ENCODE measurements at places on chromosomes 5 and 9.

DNA sequence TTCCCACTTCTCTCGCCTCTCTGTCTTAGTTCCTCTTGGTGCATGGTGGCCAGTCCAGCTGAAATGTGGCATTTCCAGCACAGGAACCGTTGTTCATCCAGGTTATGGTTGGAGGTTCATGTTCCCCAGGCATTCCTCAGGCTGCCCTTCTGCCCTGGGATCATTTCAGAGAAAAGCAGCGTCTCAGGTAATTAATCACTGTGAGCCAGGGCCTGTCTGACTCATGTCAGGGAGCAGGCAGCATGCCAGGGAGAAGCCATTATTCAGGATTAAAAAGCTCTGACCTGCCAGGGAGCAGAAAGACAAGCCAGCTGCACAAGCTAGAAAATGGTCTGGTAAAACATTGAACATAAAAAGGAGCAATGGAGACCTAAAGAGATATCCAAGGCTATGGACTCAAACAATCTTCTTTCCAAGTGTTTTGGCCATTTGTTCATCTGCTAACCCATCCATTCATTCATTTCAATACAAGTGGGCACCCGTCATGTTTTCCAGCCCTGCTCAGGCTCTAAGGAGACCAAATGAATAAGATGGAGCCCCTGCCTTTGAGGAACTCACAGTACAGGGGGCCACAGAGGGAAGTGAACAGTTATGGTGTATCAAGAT is 241.4 kb downstream of the DRD1 start:
- DNase-seq: peak; percentile 49

- no peak for DNase-seq
Observed at GRCh38 chr5:25255128-25255527, 610.4 kb upstream of the CDH10 start.

DNA sequence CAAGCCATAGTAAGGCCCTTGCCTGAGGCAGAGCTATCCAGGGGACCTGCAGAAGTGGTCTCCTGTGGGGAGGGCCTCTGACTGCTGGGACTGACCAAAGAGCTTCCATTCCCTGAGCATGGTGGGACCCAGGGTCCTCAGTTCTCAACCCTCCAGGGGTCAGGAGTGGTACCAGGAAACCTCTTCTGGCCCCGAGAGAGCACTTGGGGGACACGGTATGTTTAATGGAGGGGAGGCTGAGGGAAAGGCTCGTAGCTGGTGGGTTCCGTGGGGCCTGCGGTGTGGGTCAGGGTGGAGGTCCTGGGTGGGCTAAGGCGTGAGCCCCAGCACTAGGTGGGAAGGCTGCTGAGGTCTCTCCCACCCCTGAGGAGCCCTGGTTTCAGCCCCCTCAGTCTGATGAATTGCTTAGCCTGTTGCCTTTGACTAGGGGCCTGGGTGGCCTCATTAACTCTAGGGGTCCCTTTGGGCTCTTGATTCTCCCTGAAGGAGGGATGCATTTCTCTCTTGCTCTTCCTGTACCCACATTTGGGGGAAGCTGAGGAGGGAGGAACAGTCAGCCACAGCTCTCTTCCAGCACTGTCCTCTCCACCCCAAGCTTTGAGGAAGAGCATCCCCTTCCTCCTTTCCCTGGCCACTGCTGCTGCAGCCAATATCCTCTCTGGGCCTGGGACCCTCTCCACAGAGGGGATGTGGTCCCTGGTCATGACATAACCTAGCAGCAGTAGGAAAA is 34.0 kb downstream of the CSF1R start:
- DNase-seq: no peak

GRCh38 chr5:72499730-72500129 is 7.5 kb downstream of the ZNF366 start:
- no peak for DNase-seq

DNA sequence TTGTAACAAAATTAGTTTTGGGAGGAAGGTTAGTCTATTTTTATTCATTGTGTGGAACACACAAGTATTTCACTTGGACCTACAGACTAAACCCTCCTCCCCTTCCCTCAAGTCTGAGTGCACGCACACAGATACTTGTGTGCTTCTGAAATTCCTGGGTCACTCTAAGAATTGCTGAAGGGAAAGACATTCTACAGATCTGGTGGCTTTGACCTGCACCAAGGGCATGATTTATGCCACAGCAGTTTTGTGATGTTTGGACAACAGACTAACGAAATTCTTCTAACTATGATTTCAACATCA is 150.5 kb downstream of the ARL15 start:
- DNase-seq: no peak

GRCh38 chr9:75168270-75169178 is 80.2 kb downstream of the OSTF1 start:
- DNase-seq: no peak

GRCh38 chr5:88818296-88818695 is 64.7 kb downstream of the MEF2C start:
- DNase-seq: no peak

- DNase-seq: peak; percentile 25
Observed at GRCh38 chr5:9782826-9783560, 152.8 kb upstream of the TAS2R1 start.

DNA sequence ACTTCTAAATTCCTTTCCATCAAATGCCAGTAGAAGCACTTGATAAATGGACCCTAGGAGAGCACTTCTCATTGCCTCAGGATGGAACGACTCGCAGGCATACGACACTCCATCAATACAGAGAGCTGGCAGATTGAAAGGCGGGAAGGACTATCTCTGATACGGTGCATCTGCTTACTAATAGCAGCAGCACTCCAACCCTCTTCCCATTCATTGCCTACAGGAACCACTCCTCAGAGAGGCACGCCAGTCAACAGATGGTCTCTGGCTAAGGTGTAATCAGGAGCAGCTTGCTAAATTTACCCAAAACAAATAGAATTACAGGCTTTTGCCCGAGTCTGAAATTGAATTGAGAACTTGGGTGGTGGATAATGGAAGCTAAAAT is 168.1 kb downstream of the EFNA5 start:
- DNase-seq: no peak

DNA sequence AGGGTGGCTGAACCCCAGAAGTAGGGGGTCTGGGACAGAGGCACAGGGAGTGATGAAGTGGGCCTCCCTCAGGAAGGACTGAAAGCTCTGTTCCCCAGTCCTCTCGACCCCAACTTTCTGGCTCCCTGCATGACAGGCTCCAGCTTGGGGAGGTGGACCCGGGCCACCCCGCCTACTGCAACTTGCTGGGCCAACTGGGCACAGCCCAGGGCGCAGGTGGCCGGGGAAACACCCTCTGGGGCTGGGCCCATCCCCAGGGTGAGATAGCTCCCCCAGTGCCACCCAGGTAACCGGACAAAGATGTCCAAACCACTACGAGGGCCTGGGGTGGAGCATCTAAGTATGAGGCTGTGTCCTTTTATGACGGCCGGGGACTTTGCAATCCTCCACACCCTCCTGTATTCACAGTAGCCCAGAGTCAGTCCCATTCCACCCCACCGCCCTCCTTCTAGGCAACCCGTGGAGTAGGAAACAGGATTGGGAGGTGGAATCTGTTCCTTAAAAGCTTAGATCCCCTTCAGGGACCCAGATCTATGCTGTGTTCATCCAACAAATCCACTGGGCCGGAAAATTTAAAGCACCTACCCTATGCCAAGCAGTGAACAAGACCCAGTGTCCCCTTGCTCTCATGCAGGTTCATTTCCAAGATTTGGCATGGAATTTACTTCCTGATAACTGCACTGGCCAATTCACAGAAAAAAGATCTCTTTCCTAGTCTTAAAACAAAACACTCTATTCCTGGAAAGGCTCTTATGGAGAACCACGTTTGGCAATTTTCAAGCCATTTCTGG is 19.9 kb downstream of the DNM1 start:
- DNase-seq: no peak

- no peak for DNase-seq
Observed at GRCh38 chr5:66904189-66904588, 292.4 kb downstream of the CD180 start.

- no peak for DNase-seq
Observed at GRCh38 chr5:127305493-127305892, 14.9 kb downstream of the MEGF10 start.

GRCh38 chr5:75373862-75374261 is 36.8 kb downstream of the HMGCR start:
- no peak for DNase-seq

GRCh38 chr5:142053426-142054151 is 40.8 kb upstream of the GNPDA1 start:
- DNase-seq: peak; percentile 42

DNA sequence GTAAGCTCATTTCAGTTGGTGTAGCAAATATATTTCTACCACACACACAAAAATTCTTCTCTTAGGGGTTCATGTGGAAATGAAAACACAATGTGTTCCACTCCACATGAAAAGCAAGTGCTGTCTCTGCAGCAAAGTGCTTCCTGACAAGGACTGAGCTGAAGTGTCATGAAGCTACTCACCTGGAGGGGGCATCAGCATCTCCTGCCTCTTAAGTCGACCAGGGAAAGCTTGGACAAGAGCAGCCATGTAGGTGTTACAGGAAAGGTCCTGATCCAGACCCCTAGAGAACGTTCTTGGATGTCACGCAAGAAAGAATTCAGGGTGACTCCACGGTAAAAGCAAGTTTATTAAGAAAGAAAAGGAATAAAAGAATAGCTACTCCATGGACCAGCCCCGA is 62.8 kb downstream of the SV2C start:
- no peak for DNase-seq

DNA sequence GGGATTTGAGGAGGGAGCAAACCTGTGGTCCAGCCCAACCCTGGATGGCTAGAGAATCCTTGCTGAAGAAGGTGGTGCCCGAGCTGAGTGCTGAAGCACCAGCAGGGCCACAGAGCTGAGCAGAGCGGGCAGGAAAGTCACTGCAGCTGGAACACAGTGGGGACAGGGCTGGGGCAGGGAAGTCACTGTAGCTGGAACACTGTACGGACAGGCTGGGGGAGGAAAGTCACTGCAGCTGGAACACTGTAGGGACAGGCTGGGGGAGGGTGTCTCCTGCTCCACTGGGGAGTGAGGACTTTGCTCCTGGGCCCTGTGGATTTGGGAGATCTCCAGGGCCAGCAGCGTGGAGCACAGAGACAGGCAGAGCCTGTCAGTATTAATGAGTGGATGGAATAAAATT is 9.0 kb upstream of the SUSD3 start:
- DNase-seq: no peak

DNA sequence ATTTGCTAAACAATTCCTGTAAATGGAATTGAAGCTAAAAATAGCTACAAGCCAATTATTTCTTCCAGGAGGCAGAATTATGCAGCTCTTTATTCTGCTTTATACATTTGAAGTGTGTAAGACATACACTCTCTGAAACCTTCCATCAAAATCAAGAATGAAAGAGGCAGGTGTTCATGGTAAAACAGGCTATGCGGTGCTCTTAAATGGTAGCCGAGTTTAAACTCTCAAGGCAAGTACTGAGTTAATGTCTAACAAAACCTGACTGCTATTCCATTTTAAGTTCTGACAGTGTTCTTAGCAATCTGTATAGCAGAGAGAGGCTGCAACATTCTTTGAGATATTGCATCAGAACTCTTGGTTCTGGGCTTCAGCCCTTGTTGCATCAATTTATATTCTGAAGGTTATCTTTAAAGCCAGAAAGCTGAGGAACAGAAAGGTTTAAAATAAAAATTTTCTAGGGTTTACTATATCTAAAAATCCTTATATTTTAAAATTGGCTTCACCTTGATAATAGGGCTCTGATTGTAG is 248.3 kb upstream of the CCNG1 start:
- DNase-seq: no peak

DNA sequence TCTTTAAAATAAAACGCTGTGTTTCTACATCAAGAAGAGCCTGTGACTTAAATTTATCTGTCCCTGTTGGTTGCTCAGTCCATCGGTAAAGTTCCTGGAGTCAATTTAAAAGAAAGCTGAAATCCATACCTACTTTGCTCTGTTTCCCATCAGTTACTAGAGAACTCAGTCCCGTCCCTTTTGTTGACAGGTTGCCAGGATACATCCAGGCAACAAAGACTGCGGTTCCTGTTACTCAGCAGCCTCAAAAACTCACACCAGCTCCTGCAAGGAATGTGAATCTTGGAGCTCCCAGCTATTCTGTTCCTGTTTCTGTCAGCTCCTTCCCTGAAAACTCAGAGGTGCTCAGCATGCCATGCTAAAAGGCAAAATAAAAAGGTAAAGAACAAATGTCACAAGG is at the start of gene ZNF474:
ZNF474 (plus strand) TSS at position 241 of the 400 bp plus-strand sequence. CDS start 22,445 bp downstream, outside the sequence.
- peak; percentile 99 for DNase-seq

DNA sequence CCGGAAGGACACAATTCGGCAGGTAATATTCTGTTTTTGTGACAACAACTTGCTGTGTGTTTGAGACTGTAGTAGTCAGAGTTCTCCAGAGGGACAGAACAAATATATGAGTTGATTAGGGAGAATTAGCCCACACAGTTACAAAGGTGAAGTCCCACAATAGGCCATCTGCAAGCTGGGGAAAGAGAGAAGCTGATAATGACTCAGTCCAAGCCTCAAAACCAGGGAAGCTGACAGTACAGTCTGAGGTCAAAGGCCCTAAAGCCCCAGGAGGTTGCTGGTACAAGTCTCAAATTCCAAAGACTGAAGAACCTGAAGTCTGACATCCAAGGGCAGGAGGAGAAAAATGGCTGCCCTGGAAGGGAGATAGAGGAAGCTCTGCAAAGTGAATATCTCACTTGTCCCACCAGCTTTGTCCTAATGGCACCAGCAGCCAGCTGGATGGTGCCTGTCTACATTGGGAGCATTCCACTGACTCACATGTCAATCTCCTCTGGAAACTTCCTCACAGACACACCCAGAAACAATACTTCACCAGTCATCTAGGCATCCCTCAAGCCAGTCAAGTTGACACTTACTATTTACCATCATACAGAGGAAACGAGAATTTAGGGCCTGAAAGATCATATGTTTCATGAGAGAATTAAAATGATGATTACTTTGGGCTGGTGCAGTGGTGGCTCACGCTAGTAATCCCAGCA is 36.3 kb upstream of the CTXN3 start:
- DNase-seq: no peak

DNA sequence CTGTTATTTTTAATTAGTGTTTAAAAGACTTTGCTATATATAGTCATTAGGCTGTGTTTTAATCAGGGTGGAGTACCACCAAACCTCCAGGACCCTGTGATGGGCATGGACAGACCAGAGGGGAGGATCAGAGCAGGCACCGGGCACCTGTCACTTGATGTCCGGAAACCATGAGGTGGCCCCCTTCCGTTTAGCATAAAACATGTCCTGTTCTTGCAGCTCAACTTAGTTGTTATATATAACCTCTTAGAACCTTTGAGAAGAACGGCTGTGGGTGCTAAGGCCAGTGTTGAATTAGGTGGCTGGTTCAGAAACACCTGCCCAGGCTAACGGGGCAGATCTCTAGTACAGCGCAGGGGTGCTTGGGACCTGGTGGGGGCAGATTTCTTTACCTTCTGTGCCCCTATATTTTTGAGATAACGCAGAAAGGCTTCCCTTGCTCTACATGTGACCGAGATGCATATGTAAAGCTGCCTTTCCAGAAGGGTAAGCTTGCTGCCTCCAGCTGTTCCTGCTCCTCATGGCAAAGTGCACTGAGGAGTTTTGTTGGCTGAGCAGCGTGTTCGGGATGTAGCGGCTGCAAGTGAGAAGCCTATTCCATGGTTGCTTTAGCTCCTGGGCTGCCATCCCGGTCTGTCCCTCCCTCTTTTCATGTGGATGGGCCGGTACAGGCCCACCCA is 255.5 kb downstream of the FANCC start:
- DNase-seq: no peak

- DNase-seq: no peak
Observed at GRCh38 chr5:40677456-40677855, 2.3 kb upstream of the PTGER4 start.

- DNase-seq: peak; percentile 35
Observed at GRCh38 chr5:4082966-4083564, 487.4 kb downstream of the IRX1 start.

- no peak for DNase-seq
Observed at GRCh38 chr5:170097934-170098333, 7.8 kb upstream of the FOXI1 start.

GRCh38 chr5:156621719-156622118 is 228.4 kb upstream of the PPP1R2B start:
- no peak for DNase-seq

GRCh38 chr5:143215690-143216089 is 187.8 kb downstream of the NR3C1 start:
- DNase-seq: no peak

All from astrocyte of the spinal cord (primary cell).